ENCODE measurements at places on chromosomes 13 and 19. TPM values are rescaled to one million over a fixed set of nuclear protein-coding genes. Genes with fewer than 3 reads are reported as not detected.

DNA sequence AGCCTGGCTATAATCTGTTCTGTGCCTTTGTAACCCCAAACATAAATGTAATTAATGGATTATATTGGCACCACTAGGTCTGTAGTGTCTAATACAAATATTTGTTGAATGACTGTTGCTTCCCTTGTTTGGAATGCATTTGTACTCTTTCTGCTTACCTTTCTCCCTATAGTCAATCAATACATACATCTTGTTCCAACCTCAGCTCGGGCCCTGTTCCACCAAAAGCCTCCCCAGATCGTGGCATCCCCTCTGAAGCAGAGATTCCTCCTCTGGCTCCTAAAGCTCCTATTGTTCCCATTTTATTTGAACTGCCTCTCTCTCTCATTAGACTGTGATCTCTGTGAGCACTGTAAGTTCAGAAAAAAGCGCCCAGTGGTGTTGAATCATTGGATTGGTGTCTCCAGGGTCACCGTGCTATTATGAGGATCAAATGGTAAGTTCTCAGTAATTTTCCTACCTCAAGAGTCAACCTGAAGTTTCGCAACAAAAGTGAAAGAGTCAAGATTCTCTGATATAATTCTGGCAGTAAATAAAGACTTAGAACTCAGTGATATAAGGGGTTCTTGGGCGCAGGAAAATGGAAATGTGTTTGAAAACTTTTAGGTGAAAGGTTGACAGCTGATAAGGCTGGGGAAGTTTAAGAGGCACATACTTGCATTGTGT, 151.5 kb downstream of the KLF5 start:
- H3K27ac ChIP-seq: peak overlapping the region; percentile 50
- no peaks in the 10 kb centered on the region for H3K4me1 ChIP-seq
- no peak overlapping the region for H3K4me3 ChIP-seq
- H3K36me3 ChIP-seq: no peaks in the 10 kb centered on the region

GRCh38 chr13:29402166-29402636, 193.3 kb downstream of the SLC7A1 start:
- no peaks in the 10 kb centered on the region for H3K36me3 ChIP-seq
- H3K4me1 ChIP-seq: no peaks in the 10 kb centered on the region
- H3K27me3 ChIP-seq: no peaks in the 10 kb centered on the region
- H3K27ac ChIP-seq: no peak overlapping the region
- DNase-seq: no peak

DNA sequence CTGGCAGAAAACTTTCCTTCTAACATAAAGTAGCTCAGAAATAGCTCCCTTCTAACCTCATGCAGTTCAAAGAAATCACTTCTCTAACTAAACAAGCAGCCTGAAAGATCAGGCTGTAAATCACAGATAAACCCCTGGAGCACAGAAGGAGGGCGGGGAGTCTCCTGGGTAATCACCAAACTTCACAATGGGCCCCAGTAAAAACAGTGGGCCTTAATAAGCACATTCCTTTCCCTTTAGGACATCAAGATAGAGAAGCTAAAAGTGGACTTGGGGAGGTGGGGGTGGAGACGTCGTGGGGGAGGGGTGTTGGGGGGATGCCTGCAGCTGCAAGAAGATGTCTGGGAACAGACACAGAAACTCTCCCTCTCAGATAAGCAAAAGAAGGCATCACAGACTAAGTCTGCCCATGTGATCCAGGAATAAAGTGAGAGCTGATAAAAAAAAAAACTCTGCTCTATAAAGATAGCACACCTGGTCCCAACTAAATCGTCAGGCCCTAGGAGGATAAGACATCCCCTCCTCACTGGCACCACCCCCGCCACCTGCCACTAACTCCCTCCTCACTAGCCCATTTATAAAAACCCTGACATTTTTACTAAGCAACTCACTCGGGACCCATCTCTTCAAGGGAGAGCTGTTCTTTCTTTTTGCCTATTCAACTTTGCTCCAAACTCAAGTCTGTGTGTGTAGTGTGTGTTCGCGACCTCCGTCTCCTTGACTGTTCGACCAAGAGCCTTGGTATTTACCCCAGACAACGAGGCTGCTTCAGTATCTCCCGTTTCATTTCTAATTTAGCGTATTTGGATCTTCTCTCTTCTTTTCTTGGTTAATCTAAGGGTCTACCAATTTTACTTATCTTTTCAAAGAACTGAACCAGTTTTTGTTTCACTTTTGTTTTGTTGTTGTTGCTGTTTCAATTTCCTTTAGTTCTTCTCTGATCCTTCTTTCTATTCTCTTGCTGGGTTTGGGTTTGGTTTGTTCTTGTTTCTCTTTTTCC, 31.7 kb downstream of the DNAJC15 start:
- peaks cover 42% of the 10 kb centered on the region for H3K4me1 ChIP-seq
- DNase-seq: no peak
- H3K4me3 ChIP-seq: peak overlapping the region; percentile 47
- no peaks in the 10 kb centered on the region for H3K27me3 ChIP-seq
- no peaks in the 10 kb centered on the region for H3K36me3 ChIP-seq
- peak overlapping the region; percentile 92 for H3K27ac ChIP-seq

DNA sequence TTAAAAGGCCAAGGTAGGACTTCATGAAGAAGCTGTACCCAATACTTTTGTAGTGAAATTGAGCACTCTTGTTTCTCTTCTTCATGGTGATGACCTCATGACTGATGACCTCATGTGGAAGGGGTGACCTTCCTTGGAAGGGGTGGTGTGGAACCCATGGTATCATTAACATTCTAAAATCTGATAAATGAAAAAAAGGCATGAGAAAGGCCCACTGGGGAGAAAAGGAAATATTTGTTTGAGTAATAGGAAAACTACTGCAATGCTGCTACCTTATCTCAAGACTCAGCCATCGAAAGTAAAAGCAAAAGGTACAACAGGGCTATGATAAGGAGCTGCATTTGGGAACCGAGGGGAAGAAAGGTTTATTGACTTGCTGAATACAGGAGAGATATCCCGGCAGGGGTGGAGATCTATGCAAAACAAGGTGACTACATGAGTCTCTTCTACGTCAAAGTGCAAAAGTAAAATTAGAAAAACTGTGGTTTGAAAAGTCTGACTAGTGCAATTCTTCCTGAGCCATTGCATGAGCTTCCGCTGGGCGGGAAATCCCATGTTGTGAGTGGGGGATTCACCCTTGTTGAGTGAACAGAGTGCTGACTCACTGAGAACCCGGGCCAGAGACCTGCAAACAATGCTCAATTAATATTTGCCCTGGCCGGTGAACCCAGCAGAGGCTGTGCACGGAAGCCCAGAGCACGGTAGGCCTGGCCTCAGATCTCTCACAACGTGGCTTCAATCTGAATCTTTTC, 138.9 kb upstream of the RFC3 start:
- peak overlapping the region; percentile 3 for H3K4me3 ChIP-seq
- no peaks in the 10 kb centered on the region for H3K27me3 ChIP-seq
- no peak for DNase-seq
- H3K27ac ChIP-seq: peak overlapping the region; percentile 57

GRCh38 chr13:38872693-38873092, 117.9 kb downstream of the STOML3 start:
- no peaks in the 10 kb centered on the region for H3K4me1 ChIP-seq
- DNase-seq: peak; percentile 23
- H3K27me3 ChIP-seq: no peaks in the 10 kb centered on the region
- H3K4me3 ChIP-seq: no peak overlapping the region
- H3K36me3 ChIP-seq: no peaks in the 10 kb centered on the region
- H3K27ac ChIP-seq: no peak overlapping the region

GRCh38 chr13:52997951-52998876, 30.4 kb upstream of the OLFM4 start:
- no peak for DNase-seq
- no peaks in the 10 kb centered on the region for H3K27me3 ChIP-seq
- no peak overlapping the region for H3K27ac ChIP-seq
- no peaks in the 10 kb centered on the region for H3K36me3 ChIP-seq
- H3K4me1 ChIP-seq: no peaks in the 10 kb centered on the region

DNA sequence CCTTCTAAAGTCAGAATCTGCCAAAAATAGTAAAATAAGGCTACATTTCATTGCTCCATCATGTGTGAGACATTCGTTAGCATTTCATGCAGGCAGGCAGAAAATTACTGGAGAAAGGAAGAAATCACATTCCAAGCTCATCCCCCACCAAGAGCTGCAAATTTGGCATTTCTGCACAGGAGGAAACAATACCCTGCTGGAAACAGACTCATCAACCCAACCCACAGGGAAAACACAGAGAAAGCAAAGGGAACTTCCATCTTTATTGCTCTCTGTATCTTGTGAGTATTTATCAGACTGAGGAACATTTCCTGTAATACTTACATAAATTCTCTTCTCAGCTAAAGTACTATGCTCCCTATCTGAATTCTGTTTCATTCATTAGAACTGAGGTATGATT, 95.7 kb downstream of the KCTD12 start:
- no peak overlapping the region for H3K4me3 ChIP-seq
- no peak overlapping the region for H3K27ac ChIP-seq
- H3K36me3 ChIP-seq: no peaks in the 10 kb centered on the region
- no peaks in the 10 kb centered on the region for H3K4me1 ChIP-seq

GRCh38 chr19:10752913-10753704, 35.2 kb downstream of the DNM2 start:
- peaks cover 36% of the 10 kb centered on the region for H3K4me1 ChIP-seq
- peak overlapping the region; percentile 92 for H3K27ac ChIP-seq
- DNase-seq: no peak
- no peak overlapping the region for H3K4me3 ChIP-seq
- H3K27me3 ChIP-seq: no peaks in the 10 kb centered on the region
- H3K36me3 ChIP-seq: no peaks in the 10 kb centered on the region

DNA sequence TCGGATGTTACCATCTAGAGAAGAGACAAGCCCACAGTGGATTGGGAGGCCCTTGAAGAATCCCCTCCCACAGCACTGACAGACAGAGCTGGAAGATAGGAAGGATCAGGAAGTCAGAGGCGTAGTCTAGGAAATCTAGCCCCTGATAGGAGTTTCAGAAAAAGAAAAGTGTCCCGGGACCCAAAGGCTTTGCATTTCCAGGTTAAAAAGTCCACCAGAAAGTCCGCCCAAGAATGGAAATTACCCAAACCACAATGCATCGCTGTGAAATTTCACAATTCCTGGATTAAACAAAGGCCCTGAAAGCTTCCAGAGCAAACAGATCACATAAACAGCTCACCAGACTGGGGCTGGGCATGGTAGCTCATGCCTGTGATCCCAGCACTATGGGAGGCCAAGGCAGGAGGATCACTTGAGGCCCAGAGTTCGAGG, 146.9 kb downstream of the KDM4B start:
- H3K27ac ChIP-seq: no peak overlapping the region
- no peaks in the 10 kb centered on the region for H3K36me3 ChIP-seq
- H3K4me1 ChIP-seq: no peaks in the 10 kb centered on the region
- no peaks in the 10 kb centered on the region for H3K27me3 ChIP-seq
- no peak overlapping the region for H3K4me3 ChIP-seq
- no peak for DNase-seq

- no peaks in the 10 kb centered on the region for H3K27me3 ChIP-seq
- H3K4me3 ChIP-seq: no peak overlapping the region
- H3K4me1 ChIP-seq: no peaks in the 10 kb centered on the region
- H3K27ac ChIP-seq: no peak overlapping the region
- no peak for DNase-seq
- H3K36me3 ChIP-seq: no peaks in the 10 kb centered on the region
These were observed 20.1 kb upstream of the ESD start for GRCh38 chr13:46817095-46817494.

GRCh38 chr13:59842507-59842906, 321.2 kb downstream of the DIAPH3 start:
- no peak overlapping the region for H3K4me3 ChIP-seq
- no peaks in the 10 kb centered on the region for H3K36me3 ChIP-seq
- no peak for DNase-seq

- H3K27me3 ChIP-seq: no peaks in the 10 kb centered on the region
- H3K4me3 ChIP-seq: no peak overlapping the region
- H3K36me3 ChIP-seq: no peaks in the 10 kb centered on the region
- no peak overlapping the region for H3K27ac ChIP-seq
- H3K4me1 ChIP-seq: no peaks in the 10 kb centered on the region
- no peak for DNase-seq
These were observed 1073.4 kb downstream of the PCDH17 start for GRCh38 chr13:58704953-58705352.

- H3K36me3 ChIP-seq: no peaks in the 10 kb centered on the region
- no peak overlapping the region for H3K4me3 ChIP-seq
- H3K27me3 ChIP-seq: no peaks in the 10 kb centered on the region
- H3K4me1 ChIP-seq: peaks cover 35% of the 10 kb centered on the region
These were observed 20.7 kb downstream of the SH3GL1 start for GRCh38 chr19:4379383-4380253.

DNA sequence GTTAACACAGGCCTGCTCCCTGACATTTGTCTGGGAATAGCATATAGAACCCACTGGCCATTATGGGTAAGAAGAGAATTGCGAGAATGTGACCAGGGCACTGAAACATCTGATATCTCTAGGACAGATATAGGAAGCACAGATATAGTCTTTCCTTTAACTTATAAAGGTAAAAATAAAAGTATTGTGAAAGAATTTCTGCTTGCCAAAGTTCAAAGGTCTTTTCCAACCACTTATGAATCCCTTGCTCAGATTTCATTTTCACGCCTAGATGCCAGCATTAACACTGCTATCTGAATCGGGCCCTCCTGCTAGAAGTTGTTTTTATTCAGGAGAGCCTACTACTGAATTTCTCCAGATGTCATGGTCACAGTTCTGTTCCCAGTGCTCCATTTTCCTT, 27.7 kb downstream of the BBC3 start:
- no peak overlapping the region for H3K27ac ChIP-seq
- H3K4me3 ChIP-seq: no peak overlapping the region
- no peaks in the 10 kb centered on the region for H3K36me3 ChIP-seq
- no peaks in the 10 kb centered on the region for H3K4me1 ChIP-seq

DNA sequence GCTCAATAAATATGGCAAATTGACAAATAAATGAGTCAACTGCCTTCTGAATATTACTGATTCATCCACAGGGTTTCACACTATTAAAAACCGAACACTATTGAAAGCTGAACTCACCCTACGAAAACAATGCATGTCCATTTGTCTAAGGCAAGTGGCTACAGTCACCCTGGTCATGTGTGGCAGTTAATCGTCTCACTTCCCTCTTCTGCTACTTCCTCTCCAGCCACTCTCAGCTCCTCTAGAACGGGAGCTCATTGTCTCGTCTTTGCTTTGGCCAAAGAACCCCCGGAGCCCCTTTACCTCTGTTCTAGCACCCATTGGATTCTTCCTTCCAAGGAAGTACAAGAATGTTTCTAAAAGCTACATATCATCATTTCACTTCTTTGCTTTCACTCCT, 74.4 kb upstream of the ZNF599 start:
- DNase-seq: no peak
- H3K4me1 ChIP-seq: no peaks in the 10 kb centered on the region
- no peak overlapping the region for H3K27ac ChIP-seq

DNA sequence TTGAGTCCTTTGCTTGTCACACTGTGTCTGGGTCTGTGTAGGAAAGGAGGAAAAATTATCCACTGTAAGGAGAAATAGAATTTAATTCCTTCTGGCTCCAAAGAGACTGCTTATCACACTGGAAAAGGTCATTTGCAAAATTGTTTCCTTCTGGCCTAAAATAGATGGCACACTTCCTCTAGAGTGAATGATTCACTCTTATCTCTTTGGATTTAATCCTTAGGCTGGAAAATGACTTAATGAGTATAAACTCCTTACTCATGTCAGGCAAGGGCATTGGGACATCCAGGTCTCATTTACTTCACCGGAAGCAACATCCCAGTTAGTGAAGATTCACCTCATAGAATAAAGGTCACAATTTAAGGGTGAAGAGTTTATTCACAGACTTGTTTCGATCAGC, 293.6 kb downstream of the OXGR1 start:
- H3K4me1 ChIP-seq: no peaks in the 10 kb centered on the region
- DNase-seq: no peak
- no peaks in the 10 kb centered on the region for H3K36me3 ChIP-seq
- no peaks in the 10 kb centered on the region for H3K27me3 ChIP-seq

MYO1F gene
- total RNA-seq: 42.6 TPM

ELSPBP1 gene
- total RNA-seq: not detected

RAB3A gene
- total RNA-seq: 3.1 TPM

FXYD1 gene
- total RNA-seq: 24.0 TPM

ZNF527 gene
- 5.4 TPM for total RNA-seq

C13orf42 gene
- total RNA-seq: 0.16 TPM

ZGLP1 gene
- total RNA-seq: 7.8 TPM

Measured in left lung (tissue), 14 donors.